Fibroblast of villous mesenchyme (primary cell): ENCODE measurements at places on chromosomes 1 and 21.

DNA sequence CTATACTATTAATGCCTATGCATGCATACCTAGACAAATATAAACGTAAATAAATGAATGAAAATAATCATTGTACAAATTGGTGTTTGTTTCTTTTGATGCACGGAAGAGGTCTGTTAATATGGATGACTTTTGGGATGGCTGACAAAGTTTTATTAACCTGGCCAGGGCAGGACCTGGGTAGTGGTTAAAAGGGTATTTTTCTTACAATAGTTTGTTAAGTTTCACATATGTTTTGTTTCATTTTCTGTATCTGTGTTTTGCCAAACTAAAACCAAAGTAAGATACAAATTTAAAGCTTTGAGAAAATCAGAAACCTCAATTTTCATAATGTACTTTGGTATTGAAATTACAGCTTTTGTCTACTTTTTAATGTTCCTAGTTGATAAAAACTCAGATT, 222.7 kb upstream of the OLFM3 start:
- DNase-seq, result no peak

DNA sequence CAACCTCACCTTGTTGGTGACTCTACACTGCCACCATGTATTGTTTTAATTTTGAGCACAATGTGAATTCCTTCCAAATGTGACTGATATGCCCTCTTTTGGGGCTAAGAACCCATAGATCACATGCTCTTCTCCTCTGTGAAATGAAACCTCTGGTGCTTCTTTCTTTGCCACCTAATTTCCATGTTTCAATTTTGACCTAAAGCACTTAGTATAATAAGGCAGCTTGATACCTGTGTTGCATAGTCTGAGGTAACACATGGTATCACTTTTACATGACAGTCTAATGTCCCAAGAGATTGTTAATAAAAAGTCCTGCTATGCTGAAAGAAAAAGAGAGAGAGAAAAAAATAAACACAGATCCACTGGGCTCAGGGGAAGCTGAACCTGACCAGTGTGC, 24.2 kb downstream of the CLEC20A start:
- no peak for DNase-seq

DNA sequence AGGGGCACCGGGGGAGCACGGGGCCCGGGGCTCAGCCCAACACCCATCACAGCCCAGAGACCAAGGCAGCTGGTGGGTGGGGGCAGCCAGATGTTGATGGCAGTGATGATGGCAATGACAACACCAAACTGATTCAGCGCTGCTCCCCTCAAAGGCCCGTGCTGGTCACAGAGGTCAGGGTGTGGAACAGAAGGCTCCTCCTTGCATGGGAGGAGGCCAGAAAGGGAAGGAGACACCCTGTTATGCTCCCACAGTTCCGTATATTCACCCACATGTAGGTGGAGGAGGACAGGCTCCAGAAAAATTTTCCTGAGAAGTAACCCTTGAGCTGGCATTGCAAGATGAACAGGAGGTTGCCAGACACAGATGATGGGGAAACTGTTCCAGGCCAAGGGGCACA, 414 bp downstream of the GUCA2B start:
- DNase-seq, result no peak

DNA sequence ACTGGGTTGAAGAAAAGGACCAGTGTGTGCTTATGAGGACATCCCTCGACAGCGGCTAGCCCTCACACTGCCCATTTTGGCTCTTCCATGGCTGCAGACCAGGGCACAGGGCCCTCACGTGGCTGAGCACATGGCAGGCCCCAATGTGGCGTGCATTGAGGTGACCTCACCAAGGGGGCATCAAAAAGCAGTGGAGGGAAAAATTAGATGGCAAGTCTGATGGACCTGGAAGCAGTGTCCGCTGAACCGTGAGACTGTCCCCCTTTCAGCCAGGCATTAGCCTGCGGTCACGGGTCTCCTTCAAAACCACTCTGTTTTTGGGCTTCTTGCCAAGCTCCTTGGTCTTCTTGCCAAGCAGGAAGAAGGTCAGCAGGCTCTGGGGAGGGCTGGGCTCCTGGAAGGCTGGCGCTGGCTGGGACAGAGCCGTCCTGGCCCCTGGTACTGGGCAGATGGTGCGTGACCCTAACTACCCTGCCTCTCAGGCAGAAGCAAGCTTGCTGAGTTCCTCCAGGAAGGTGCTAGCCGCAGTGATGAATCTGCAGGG, 30.8 kb downstream of the TRIM67 start:
- DNase-seq, result peak; percentile 9

DNA sequence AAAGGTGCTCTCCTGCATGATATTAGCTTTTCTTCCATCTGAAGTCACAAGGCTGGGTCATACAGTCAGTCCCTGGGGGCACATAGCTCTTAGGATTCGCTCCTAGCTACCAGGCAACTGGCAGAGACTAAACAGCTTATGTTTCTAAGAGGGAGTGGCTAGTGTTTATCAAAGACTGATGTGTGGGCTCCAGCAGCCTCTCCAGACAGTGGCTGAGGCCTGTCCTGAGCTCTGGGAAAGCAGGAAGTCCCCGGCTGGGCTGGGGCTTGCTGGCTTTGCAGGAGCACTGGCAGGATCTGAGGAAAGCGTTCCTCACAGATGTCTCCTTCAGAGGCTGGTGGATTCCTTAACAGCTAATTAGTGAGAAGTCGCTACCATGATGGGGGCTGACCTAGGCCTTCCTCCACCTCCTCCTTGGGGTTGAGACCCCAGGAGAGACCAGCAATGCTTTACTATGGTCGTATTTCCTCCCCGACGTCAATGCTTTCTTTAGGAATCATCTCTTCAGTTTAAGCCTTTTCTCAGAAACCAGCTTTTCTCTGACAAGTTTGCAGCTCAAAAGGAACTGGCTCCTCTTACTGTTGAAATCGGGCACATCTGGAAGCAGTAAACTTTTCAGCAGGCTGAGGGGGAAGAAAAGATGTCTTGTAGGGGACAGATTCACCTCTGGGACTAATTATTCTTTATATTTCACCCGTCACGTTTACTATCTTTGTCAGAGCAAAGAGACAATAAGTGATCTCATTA, 33.5 kb upstream of the HHAT start:
- peak; percentile 69 for DNase-seq

GRCh38 chr1:24927988-24928688, 1.9 kb downstream of the RUNX3 start:
- DNase-seq, result peak; percentile 20

- DNase-seq, result no peak
These were observed 1.3 kb downstream of the FYB2 start for GRCh38 chr1:56817716-56818463.

GRCh38 chr1:235098991-235099390, 29.6 kb downstream of the TOMM20 start:
- DNase-seq, result no peak

- DNase-seq, result no peak
These were observed 185.7 kb upstream of the VAMP3 start for GRCh38 chr1:7585216-7585907.

DNA sequence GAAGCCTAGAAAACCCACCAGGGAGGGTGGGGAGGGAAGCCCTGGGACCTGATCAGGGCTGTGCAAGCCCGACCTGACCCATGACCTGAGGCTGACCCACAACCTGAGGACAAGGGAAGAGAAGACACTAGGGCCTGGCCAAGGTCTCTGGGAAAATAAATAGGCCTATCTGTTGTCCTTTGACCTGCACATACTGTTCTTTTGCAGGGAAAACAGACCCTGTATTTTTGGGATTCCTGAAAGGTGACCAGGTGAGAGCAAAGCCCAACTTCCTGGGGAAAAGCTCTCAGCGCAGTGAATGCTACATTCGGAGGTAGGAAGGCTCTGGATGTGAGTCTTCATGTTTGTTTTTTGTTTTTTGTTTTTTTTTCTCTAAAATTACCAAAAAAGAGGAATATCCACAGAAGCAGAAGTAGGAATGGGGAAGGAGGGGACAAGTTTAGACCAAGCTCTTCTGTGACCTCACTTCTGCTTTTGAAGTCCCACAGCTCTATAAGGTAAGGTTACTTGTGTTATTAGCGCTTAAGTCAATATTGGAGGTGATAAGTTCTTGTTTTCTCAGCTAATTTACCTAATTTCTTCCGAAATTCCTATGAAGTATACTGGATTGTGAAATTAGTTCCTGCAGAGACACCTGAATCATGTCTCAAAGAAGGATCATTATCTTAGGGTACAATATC, 26.2 kb upstream of the LYST start:
- DNase-seq, result no peak
